ENCODE measurements at places on chromosomes 3 and 15. TPM values are rescaled to one million over a fixed set of nuclear protein-coding genes. Genes with fewer than 3 reads are reported as not detected.
A peak's percentile ranks its signal among the peaks of the same experiment; 100 is the strongest.

RSRC1 gene
- 24.8 TPM for total RNA-seq

DNA sequence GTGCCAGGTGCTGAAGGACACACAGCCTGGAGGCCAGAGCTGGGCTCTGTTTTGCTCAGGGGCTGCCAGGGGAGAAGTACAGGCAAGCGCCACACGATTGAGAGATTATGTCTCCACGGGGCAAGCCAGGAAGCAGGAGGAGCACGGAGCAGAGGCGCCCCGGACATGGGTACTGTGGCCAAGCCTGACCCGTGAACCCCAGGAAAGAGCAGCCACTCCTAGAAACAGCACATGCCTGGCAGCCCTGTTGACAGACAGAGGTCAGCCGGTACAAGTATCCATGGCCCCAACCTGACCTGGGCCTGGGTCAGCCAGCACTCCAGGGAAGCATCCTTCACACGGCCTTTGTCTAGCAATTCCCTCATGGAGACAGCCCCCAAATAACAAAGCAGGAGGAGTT, 89.4 kb downstream of the ADAMTS17 start:
- no peak for DNase-seq

GRCh38 chr3:194777729-194778128, 92.0 kb downstream of the FAM43A start:
- DNase-seq = peak; percentile 16

CNTN6 gene
- total RNA-seq = not detected

GRCh38 chr3:127730666-127731295, 58.0 kb downstream of the ABTB1 start:
- no peak for DNase-seq

ROPN1B gene
- 4.7 TPM for total RNA-seq

DNA sequence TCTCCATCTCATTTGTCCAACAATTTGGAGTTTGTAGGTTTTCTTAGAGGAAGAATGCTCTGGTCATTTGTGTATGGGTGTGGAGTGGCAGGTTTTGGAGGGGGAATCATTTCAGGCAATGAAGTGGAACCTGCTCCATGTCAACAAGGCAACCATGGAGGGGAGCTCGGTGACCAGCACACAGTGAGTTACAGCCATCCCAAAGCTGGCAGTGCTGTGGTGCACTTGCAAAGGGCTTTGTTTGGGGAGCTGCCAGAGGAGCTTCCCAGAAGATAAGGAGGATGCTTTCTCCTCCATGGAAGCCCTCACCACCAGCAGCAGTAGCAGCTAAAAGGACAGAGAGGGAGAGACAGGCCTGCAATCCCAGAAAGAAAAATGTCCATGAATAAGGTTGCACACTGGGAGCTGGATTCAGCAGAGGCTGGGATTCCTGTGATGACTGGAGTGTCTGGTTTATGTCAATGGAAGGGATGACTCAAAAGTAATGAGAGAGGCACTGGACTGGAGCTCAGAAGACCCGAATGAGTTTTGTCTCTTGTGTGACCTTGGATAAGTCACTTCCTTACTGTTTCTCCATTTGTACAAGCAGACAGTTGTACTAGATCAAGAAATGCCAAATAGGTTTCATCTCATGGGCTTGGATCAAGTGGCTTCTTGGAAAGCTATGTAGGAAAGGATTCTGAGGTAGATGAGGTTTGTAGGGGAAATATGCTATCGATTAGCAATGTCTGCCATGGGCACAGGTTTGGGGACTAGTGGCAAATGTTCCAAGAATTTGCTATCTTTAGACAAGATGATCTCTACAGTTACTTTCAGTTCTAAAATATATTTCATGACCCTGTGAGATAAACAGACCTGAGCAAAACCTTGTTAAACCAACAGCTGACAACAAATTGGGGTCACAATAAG, 27.2 kb upstream of the UBE2Q2 start:
- no peak for DNase-seq

DNA sequence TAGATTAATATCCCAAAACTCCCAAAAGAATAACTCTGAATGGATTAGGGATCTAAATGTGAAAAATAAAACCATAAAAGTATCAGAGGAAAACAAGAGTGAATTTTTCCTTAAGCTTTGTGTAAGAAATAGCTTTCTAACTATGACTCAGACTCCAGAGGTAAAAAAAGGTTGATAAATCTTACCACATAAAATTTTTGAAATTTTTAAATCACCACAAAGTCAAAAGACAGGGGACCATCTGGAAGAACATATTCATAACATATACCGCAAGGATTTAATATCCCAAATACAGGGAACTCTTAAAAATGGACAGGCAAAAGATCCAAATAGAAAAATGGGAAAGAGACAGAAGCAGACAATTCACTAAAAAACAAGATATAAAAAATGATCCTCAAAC, 145.0 kb downstream of the ARNT2 start:
- DNase-seq = no peak

- DNase-seq = no peak
Measured at GRCh38 chr15:64824929-64825430, 467 bp downstream of the PIF1 start.

DNA sequence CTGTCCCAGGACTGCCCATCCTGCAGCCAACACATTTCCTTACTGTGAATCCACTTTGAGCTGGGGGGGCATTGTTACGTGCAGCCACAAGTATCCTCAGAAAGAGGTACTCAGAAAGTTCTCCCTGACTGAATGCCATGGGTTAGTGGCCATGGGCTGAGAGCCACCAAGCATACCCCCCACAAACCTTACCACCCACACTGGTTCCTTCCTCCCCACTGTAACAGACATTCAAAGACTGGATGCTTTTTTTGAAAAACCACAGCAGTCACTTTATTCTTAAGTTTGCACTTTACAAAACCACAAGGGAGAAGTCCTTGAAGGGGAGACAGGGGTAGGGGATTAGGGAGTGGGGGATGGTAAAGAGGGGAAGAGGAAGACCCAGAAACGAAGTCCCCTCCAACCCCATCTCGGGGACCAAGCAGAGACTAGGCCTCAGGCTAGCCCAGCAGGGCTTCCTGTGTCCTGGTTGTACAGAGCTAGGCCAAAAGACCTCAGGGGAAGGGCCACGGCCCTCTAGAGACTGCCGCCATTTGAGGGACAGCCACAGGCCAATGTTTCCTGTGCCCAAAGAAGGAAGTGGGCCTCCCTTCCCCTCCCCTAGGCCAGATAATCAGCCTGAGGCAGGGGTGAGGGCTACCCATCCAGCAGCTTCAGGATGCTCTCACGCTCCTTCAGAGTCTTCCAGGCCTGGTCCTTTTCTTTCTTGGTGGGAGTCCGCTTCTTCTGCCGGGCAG, 10.1 kb upstream of the CAMK1 start:
- DNase-seq = no peak

DNA sequence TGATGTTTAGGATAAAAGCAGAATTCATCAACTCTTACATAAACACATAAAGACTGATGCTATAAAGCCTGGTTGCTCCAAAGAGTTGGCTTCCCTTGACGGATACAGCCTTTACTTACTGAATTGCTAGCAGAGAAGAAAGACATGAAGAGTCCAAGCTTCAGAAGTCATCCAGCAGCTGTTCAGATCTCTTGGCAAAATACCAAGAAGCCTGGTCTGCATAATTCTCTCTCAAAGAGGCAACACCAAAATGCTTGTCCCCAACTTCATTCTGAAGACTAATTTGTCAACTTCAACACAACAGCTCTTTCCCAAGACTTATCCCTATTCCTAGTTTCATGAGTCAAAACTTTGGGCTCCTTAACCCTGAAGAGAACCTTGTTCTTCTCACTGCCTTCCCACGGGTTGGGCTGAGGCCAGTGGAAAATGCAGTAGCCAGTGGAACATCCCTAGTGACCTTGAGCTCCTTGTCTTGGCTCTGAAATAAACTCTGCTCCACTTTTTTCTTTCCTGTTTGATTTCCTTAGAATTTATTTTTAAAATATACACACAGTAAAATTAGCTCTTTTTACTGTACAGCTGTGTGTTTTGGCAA, 119.2 kb upstream of the THBS1 start:
- DNase-seq = peak; percentile 73

CCR4 gene
- 0.35 TPM for total RNA-seq

CCR9 gene
- not detected for total RNA-seq

GRCh38 chr3:82839871-82840270, 1078.4 kb upstream of the GBE1 start:
- DNase-seq = no peak

GRCh38 chr3:45545476-45545875, 49.1 kb upstream of the LIMD1 start:
- peak; percentile 84 for DNase-seq

DNA sequence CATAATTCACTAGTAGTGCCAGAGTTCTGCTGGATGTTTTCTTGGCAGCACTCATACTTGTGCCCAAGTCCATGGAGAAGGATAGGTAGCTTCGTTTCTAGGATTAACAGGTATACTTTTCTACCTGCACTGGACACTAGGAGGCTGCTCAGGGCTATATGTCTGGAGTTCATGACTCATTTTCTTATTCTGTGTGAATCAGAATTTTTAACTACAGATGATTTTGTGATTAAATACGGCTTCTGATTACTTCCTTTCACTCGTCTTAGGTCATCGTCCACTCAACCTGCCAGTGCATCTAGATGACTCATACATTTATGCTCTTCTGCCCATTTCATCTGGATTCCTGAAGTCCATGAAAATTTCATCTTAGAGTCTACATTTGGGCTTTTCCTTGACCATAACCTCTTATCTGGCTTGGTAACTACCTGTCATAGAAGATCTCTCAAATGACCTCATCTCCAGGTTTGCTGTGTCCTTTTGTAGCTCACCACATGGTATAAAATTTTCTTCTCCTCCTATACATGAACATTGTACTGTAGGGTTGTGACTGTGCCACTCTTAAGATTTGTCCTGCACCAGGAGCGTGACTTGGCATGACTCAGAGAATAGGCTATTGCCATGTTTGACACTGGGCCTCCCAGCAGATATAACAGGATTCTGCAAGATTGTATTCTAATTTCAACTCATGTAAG, 66.7 kb upstream of the GCSAM start:
- no peak for DNase-seq

ANKRD63 gene
- total RNA-seq = 0.44 TPM

KIF7 gene
- total RNA-seq = 7.6 TPM
